ENCODE measurements at places on chromosomes 3 and 15.
A peak's percentile ranks its signal among the peaks of the same experiment; 100 is the strongest.

DNA sequence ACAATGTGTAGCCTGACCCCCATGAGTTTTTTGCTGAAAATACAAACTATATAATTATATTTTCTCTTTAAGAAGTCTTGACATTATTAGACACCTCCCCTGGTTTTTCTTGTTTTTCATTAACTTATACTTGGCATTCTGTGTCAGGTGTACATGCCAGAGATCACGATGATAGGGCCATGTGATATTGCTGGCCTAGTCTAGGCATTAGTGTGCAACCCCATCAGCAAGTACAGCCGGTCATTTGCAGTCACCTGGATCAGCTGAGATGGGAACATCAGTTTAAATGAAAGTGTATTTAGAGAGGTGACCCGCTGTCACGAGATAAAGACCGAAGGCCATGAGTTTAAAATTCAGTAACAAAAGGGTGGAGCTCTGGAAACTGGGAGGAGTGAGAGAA, 12.6 kb upstream of the SPPL2A start:
- DNase-seq = no peak

GRCh38 chr3:52002748-52003147, 7.1 kb upstream of the RPL29 start:
- no peak for DNase-seq

DNA sequence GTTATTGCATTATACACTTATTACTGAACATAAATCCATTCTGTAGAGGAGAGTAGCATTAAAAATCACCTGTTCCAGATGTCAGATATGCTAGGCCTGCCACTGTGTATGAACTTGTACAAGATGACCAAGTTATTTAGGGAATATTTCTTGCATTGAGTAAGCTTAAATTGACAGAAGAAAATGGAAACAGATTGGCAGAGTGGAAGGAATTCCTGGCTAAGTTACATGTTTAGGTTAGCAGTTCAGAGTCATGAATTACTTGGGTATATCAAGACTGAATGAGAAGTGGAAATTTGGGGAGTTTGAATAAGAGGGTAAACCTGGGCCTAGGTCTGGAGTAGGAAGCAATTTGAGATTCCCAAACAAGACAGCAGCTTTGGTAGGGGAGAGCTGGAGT, 44.6 kb downstream of the ARHGAP31 start:
- DNase-seq = no peak

- DNase-seq = peak; percentile 11
These were observed 221.0 kb upstream of the EOMES start for GRCh38 chr3:27943106-27943505.

- no peak for DNase-seq
These were observed 116.7 kb downstream of the WDR76 start for GRCh38 chr15:43943511-43943910.

GRCh38 chr3:131704098-131704497, 201.3 kb upstream of the MRPL3 start:
- DNase-seq = no peak

DNA sequence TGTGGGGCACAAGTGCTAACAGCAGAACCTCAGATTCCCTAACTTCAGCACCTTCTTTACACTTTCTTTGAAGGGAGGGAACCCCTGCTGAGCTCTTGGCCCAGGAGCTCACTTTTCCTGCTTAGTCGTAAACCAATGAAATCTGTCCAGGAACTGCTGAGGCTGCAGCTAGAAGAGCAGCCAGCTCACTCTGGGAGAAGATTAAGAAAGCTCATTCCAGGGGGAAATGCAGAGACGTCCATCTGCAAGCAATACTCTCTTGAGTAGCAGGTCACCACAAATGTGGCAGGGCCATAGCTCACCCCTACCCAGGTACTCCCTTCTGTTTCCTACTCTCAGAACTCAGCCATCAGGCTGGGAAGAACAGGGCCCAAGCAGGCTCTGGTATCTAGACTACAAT, 103.3 kb downstream of the WDR76 start:
- no peak for DNase-seq

DNA sequence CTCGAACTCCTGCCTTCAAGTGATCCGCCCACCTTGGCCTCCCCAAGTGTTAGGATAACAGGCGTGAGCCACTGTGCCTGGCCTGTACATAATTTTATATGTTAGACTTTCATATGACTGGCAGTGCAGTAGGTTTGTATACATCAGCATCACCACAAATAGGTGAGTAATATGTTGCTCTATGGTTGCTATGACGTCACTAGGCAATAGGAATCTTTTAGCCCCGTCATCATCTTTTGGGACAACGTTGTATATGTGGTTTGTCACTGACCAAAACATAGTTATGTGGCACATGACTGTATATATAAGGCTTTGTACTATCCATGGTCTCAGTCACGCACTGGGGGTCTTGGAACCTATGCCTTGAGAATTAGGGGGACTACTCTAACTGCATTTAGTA, 17.0 kb upstream of the DNAJC19 start:
- no peak for DNase-seq

GRCh38 chr3:194275721-194276120, 75.4 kb downstream of the CPN2 start:
- DNase-seq = no peak

DNA sequence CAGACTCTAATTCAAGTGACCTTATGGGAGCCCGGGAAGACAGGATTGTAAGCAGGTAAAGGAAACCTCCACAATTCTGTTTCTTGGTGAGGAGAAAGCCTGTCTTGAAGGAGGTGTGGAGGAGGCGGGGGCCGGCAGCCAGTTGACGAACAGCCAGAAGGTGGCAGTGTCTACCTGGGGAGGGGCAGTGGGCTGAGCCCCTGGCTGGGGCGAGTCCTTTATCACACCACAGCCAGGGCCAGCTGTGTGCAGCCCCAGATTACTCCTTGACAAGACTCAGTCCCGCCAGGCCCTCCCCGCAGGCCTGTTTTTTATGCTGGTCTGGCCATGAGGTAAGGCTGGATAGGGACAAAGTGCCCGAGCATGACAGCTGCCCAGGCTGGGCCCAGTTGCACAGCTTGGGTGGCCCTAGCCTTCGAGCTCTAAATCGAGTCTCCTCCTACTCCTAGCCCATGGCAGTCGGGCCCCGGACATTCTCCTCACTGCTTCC, 40.9 kb upstream of the IDH2 start:
- peak; percentile 94 for DNase-seq

GRCh38 chr3:143613226-143613625, 235.0 kb downstream of the SLC9A9 start:
- no peak for DNase-seq

DNA sequence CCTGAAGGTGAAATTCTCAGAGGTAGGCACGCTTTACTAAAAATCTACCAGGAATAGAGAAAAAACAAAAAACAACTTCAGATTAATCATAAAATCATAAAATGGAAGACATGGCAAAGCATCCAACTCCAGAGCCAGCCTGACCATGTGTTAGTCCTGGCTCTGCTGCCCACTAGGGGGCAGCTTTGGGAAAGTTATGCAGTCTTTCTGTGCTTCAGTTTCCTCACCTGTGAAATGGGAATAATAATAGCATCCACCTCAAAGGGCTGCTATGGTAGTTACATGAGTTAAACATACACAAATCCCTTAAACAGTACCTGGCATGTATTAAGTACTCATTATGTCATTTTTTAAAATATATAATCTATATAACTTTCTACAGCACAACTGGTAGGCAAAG, 52.3 kb downstream of the WNT5A start:
- peak; percentile 38 for DNase-seq

GRCh38 chr15:70432924-70433495, 330.3 kb downstream of the UACA start:
- DNase-seq = no peak

- DNase-seq = no peak
These were observed 91.8 kb upstream of the LMOD3 start for GRCh38 chr3:69214241-69214640.

DNA sequence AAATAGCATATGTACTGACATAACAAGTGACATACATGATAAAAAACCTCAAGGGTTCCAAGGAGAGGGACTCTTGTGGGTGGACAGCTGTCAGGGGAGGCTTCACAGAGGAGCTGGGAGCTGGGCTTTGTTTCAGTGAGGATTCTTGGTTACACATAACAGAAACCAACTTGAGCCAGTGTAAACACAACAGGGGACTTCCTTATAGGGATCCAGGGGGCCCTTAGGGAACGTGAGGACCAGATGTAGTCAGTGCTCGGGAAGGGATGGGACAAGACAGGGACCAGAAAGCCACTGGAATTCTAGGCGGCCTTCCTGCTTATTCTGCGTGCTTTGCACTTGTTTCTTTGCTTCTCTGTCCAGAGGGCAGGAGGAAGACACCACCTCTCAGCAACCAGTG, 34.9 kb downstream of the SNAPC5 start:
- DNase-seq = no peak

DNA sequence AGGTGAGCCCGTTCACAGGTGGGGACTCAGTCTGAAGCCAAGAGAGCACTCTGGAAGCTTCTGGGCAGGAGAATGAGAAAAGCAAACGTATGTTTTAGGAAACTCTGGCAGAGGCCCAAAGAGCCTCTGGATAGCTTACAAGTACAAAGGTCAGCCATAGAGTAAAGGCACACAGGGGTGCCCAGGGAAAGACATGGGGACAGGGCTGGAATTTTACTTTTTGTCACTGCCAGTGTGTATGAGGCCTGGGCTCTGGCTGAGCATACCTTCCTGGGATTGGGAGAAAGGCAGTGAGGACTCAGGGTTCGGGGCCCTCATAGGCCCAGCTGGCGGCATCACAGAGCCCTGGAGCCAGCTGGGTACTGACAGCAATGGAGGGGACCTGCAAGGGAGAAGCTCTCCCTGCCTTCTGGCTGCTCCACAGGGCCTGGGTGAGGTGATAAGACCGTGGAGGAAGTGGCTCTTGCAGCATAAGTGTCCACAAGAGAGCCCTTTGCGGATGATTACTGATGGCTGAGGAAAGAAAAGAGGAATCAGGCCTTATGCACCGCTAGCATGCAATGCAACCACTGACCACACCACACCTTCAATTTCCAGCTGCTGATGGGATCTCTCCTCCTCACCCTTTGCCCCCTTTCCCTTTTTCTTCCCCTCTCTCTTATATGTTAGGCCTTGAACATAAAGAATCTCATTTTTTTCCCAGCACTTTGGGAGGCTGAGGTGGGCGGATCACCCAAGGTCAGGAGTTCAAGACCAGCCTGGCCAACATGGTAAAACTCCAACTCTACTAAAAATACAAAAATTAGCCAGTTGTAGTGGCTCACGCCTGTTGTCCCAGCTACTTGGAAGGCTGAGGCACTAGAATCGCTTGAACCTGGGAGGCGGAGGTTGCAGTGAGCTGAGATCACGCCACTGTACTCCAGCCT, 25.1 kb upstream of the BCL2L10 start:
- peak; percentile 98 for DNase-seq

GRCh38 chr15:39874890-39875549, 45.0 kb downstream of the GPR176 start:
- DNase-seq = peak; percentile 52

- no peak for DNase-seq
These were observed 129.0 kb upstream of the SLC7A14 start for GRCh38 chr3:170714562-170715535.

DNA sequence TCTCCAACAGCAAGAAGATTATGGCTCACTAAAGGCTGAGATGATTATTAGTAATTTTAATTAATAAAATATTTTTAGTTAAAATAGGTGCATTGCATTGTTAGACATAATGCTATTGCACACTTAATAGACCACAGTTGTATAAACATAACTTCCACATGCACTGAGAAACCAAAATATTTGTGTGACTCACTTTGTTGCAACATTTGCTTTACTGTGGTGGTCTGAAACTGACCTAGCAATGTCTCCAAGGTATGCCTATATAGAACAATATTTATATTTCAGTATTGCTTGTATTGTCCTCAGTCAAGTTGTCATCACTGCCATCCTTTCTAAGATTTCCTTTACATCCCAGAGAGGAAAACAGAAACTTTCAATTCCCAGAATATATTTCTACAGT, 1215.2 kb downstream of the SI start:
- DNase-seq = no peak

DNA sequence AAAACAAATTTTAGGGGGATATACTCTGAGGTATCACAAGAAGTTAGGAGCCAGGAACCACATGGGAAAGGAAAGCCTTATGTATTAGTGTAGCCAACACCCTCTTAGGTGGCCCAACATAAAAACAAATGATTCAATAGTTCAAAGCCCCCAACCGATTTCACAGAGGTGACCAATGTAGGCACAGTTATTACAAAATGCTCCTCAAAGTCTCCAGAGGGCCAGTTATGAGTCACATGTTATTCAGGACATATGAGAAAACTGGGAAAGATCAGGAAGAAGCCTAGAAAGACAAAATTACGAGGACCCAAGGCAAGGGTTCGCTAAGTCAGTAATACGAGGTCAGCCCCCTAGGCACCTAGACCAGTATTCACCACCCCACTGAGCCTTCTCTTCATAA, 29.9 kb upstream of the FBN1 start:
- DNase-seq = no peak

GRCh38 chr3:127884041-127884440, 31.0 kb upstream of the KBTBD12 start:
- no peak for DNase-seq

- DNase-seq = peak; percentile 1
These were observed 79.1 kb downstream of the CADPS start for GRCh38 chr3:62795978-62796657.

- DNase-seq = peak; percentile 39
These were observed 77.8 kb downstream of the IL20RB start for GRCh38 chr3:137035631-137036030.

- DNase-seq = no peak
These were observed 191.4 kb upstream of the LRIG1 start for GRCh38 chr3:66692042-66692765.

DNA sequence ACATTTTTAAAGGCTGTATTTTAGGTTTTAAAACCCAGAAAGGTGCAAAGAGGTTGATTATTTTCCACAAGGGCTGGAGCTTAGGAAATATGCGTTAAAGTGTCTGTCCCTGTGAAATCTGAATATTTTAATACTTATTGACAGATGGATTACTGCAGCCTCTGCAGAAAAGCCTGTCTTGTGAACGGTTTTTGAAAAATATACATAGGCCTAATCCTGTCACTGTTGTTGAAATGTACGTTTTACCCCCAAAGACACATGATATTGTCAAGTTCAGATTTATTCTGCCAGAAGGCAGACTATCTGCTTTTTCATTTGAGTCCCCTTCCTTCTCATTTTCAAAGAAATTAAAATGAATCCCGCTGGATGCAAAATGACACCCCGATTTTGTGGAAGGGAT, 2.2 kb upstream of the BCL6 start:
- DNase-seq = no peak

- no peak for DNase-seq
These were observed 97.6 kb upstream of the GAP43 start for GRCh38 chr3:115525731-115526130.

GRCh38 chr3:178826435-178827123, 245.0 kb downstream of the ZMAT3 start:
- no peak for DNase-seq

- no peak for DNase-seq
These were observed 13.2 kb downstream of the ANXA2 start for GRCh38 chr15:60384526-60385126.

GRCh38 chr3:191414732-191415131, 46.2 kb upstream of the PYDC2 start:
- no peak for DNase-seq
